ENCODE measurements at places on chromosomes 3 and 15. TPM values are rescaled to one million over a fixed set of nuclear protein-coding genes. Genes with fewer than 3 reads are reported as not detected.

Gene STAG1
- 28.4 TPM for total RNA-seq

Gene MOBP
- 0.08 TPM for total RNA-seq

Gene CYFIP1
- 43.7 TPM for total RNA-seq

Gene COL6A5
- total RNA-seq = not detected

Gene GABRR3
- total RNA-seq = not detected

Gene GANC
- total RNA-seq = 35.3 TPM

Gene ATP13A3
- total RNA-seq = 108 TPM

Gene APOD
- total RNA-seq = not detected

Gene GOLGA8G
- not detected for total RNA-seq

Gene C3orf80
- total RNA-seq = not detected

Gene GOLGB1
- 26.7 TPM for total RNA-seq

Gene CSPG5
- 0.16 TPM for total RNA-seq

Gene LYZL4
- total RNA-seq = not detected

Gene ECT2
- 37.6 TPM for total RNA-seq

Gene ABI3BP
- total RNA-seq = 0.10 TPM

Gene TRPC1
- 0.35 TPM for total RNA-seq

Gene ATP13A4
- total RNA-seq = 1.0 TPM

Gene NR2F2
- 10.1 TPM for total RNA-seq

Gene DNAH12
- 0.19 TPM for total RNA-seq

Gene ZMYND10
- 0.45 TPM for total RNA-seq

Gene CLSTN2
- total RNA-seq = 0.05 TPM

Gene RPL29
- 1,814 TPM for total RNA-seq

Gene RBP2
- total RNA-seq = not detected

Gene UBAP1L
- total RNA-seq = 2.4 TPM

Gene PRICKLE2
- total RNA-seq = 1.1 TPM

Gene C2CD4A
- total RNA-seq = not detected

Gene NMNAT3
- total RNA-seq = not detected

All from GM12878 (cell line).